ENCODE measurements at places on chromosomes 3 and 15.

- DNase-seq, result no peak
Observed at GRCh38 chr3:46677411-46677726, 16.1 kb downstream of the ALS2CL start.

GRCh38 chr3:111768571-111769100 lies 90.4 kb upstream of the PHLDB2 start:
- no peak for DNase-seq

- peak; percentile 2 for DNase-seq
Observed at GRCh38 chr3:37905346-37905745, 43.7 kb downstream of the CTDSPL start.

- DNase-seq, result no peak
Observed at GRCh38 chr15:39084674-39085530, 496.0 kb upstream of the THBS1 start.

DNA sequence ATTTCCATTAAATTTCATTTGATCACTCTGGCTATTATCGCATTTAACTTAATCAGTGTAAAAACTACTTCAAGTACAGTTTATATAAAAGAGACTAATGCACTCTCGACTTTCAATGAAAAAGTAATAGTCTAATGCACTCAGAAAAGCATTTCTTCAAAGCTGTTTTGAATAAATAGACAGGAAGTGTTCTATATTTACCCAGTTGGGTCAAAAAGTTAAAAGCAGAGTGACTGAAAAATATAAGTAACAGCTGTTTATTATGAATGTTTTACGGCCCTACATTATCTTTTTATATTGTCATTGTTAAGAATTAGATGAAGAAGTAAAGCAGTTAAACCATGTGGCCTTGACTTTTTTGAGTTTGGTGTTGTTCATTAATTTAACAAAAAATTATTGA lies 391.8 kb downstream of the ZPLD1 start:
- no peak for DNase-seq

- no peak for DNase-seq
Observed at GRCh38 chr15:77312523-77312922, 107.4 kb downstream of the PEAK1 start.

- no peak for DNase-seq
Observed at GRCh38 chr15:51356983-51357382, 15.5 kb downstream of the GLDN start.

- DNase-seq, result no peak
Observed at GRCh38 chr3:188646592-188646991, 492.6 kb downstream of the LPP start.

- no peak for DNase-seq
Observed at GRCh38 chr3:179528772-179529171, 34.0 kb upstream of the ACTL6A start.

- no peak for DNase-seq
Observed at GRCh38 chr3:152405915-152406802, 137.4 kb downstream of the MBNL1 start.

DNA sequence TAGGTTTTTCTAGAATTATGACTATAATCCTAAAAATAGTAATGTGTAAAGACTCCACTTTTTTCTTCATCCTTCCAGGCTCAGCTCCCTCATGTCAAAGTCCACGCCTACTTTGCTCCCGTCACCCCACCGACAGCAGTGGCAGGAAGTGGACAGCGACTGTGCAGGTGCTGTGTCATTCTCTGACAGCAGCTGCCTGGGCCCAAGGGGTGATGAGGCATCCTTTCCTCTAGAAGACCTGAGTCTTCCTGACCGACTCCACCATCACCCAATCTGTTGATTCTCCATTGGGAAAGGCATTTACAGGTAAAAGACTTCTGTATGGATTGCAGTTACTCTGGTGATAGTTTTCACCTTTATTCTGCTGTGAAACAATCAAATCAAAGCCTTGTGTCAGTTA lies 54.8 kb downstream of the UBP1 start:
- no peak for DNase-seq

DNA sequence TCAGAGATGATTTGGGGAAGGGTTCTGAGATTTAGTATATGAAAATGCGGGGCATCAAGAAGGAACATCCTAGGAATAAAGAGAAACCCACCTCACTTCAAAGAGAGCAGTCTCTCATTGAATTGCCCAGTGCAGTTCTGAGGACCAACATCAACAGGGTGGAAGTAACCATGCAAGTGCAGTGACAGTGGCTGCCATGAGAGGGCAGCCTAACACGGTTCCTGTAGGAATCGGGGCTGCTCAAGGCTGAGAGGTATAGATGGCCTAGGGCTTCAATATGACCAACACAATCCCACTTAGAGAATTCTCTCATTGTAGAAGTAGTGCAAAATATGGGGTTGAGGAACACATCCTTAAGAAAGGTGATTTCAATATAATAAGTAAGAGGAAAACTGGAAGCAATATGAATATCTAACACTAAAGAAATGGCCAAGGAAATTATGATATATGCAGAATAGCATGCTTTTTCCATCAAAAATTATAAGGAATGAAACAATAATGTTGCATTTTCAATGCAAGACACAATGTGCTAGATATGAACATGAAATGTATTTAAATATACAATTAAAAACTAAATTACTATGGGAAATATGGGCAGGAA lies 51.1 kb upstream of the ARRDC4 start:
- DNase-seq, result peak; percentile 67
